ENCODE measurements at places on chromosomes 6 and 20.

- no peak for DNase-seq
These were observed 205.6 kb upstream of the RIN2 start for GRCh38 chr20:19552221-19553180.

- DNase-seq: no peak
These were observed 213.9 kb downstream of the KCNQ5 start for GRCh38 chr6:72835749-72836148.

GRCh38 chr6:130906736-130907381 is 79.7 kb downstream of the SMLR1 start:
- DNase-seq: no peak

DNA sequence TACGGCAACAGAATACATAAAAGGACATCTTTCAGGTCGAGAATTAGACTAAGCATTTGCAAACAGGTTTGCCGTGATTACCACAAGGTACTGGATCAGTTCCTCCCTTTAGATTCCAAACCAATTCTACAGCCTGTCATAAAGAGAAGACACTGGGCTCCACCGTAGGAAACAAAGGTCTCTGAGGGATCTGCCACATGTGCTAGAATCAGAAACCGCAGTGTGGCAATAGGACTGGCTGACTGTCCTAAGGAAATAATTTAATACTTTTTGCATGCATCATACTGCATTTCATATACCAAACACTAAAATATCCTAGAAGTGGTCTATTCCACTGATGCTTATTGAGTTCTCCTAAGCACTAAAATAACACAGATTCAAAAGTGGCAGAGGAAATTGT is 59.2 kb downstream of the POPDC3 start:
- no peak for DNase-seq

- DNase-seq: no peak
These were observed 766 bp downstream of the SLC16A10 start for GRCh38 chr6:111087871-111088667.
